ENCODE measurements at places on chromosomes 1 and 21.
A peak's percentile ranks its signal among the peaks of the same experiment; 100 is the strongest.

- peak; percentile 78 for DNase-seq
These were observed 59.8 kb downstream of the KIRREL1 start for GRCh38 chr1:158053276-158053675.

DNA sequence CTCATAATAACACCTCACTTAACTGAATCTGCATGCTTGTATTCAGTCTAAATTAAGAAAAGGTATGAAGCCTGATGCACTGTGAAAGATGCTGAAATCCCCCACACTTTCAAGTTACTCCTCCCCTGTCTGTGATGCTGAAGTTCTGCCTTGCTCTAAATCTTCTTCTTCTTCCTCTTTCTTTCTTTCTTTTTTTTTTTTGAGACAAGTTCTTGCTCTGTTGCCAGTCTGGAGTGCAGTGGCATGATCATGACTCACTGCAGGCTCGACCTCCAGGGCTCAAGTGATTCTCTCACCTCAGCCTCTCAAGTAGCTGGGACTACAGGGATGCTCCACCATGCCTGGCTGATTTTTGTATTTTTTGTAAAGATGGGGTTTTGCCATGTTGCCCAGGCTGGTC, 231.0 kb upstream of the B3GALT2 start:
- no peak for DNase-seq

GRCh38 chr1:3671371-3672180, 19.3 kb downstream of the TP73 start:
- no peak for DNase-seq

GRCh38 chr1:7247791-7248548, 462.7 kb downstream of the CAMTA1 start:
- no peak for DNase-seq

GRCh38 chr1:211606914-211607753, 28.2 kb upstream of the SLC30A1 start:
- DNase-seq = no peak

DNA sequence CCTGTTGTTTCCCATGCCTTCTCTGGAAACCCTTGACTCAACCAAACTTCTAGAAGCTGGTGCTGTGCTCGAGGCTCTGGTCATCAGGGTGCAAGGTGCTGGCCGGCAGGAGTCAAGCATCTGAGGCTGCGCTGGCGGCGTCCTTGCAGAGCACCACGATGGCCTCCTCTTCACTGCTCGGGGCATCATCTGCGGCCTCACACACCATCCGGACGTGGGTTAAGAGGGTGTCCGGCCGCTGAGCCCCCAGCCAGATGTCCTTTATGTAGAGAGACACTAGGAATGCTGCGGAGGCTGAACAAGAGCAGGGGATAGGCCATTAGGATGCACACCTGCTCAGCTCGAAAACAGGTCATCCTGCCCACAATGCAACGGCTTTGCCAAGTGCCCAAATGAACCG, 16.2 kb downstream of the MRAP start:
- no peak for DNase-seq

GRCh38 chr1:90946630-90947029, 75.2 kb downstream of the ZNF644 start:
- DNase-seq = no peak

GRCh38 chr1:93076268-93076667, 2.8 kb upstream of the MTF2 start:
- DNase-seq = no peak

GRCh38 chr1:64004451-64005025, 198.9 kb upstream of the UBE2U start:
- no peak for DNase-seq

DNA sequence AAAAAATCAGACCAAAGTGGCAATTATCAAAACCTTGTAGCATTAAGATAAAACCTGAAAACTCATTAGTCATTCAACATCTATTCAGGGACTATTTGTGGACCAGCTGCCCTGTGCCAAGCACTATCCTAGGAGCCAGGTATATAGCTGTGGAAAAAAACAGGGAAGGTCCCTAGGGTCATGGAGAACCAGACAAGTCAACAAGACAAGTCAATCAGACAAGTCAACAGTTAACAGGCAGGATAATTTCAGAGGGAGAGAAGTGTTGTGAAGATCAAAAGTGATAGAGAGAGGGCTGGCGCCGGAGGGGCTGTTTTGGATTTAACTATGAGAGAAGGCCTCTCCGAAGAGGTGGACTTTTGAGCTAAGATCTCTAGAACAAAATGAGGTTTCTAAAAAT, 3.3 kb upstream of the ATP1A4 start:
- no peak for DNase-seq

GRCh38 chr1:47378147-47378546, 37.9 kb upstream of the FOXE3 start:
- no peak for DNase-seq

- DNase-seq = no peak
These were observed 3.0 kb downstream of the ANKRD45 start for GRCh38 chr1:173666646-173667045.

DNA sequence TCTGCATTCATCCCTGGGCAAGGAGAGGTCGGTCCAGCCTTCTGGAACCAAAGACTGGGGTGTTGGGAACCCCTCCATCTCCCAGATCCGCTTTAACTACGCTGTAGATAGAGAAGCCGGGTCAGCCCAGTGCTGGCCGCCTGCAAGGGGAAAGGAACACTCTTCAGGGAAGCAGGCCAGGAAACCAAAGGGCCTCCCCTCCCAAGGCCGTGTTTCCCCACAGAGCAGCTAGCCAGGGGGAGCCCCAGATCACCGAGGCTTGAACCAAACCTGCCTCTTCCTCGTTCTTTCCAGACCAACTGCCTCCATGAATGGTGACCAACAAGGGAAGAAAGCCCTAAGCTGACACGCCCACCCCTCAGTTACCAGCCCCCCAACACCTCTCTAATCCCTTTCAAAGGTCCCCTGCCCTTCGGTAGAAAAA, 1.2 kb upstream of the CHD5 start:
- DNase-seq = no peak

DNA sequence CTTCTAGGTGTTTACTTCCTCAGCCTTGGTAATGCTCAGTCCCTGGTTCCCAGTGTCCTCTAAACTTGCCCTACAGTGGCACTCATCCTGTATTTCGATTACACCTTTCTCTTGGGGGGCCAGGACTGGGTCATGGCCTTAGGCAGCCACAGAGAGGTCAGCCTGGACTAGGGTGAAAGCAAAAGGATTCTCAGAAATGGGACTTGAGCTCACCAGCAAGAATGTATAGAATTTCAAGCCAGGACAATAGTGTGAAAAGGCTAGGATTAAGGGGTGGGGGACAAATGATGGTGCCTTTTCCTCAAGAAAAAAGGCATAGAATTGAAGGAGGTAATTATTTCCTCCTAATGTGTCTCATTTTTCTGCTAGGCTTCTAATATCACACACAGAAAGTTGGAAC, 166.8 kb upstream of the RUNX1 start:
- no peak for DNase-seq
